Immature natural killer cell (primary cell): ENCODE measurements at places on chromosomes 1 and 21.
A peak's percentile ranks its signal among the peaks of the same experiment; 100 is the strongest.

DNA sequence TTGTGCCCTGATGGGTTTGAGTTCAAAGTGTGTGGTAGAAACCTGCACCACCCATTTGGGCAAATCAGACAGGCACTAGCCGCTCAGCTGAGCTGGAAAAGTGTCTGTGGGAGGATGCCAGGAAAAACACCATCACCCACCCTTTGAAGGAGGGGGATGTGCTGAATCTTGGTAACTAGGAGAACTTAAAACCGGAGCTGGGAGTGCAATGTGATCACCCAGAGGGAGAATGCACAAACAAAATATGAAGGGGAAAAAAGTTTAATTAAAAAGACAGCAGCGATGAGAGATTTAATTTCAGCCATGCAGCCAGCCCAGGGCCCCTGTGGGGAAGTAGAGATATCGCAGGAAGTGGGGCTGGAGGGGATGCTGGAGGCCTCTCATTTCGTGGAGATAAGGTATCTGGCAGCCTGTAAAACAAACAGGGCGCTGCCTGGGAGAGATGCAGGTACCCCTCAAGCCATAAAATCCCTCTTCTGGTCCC lies 86.8 kb upstream of the BCAR3 start:
- peaks cover 35% of the 10 kb centered on the region for H3K4me1 ChIP-seq
- H3K4me3 ChIP-seq, result no peak overlapping the region
- peak overlapping the region; percentile 29 for H3K27ac ChIP-seq
- no peaks in the 10 kb centered on the region for H3K27me3 ChIP-seq
- no peak for DNase-seq

DNA sequence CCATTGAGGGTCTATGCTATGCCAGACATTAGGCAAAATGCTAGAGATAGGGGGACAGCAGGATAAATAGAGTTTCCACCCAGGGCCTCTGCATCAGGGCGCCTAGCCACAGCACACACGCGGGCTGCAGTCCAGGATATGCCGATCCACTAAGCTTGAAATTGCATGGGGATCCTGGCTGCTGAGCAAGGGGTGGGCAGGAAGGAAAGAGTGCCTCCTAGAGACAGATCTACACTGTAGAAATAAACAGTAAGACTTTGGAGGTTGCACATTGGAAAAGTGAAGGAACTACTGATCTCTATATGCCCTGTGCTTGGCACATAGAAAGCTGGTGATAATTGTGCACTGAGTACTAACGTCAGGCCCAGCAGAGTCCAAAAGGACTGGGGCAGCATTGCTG lies 411.1 kb downstream of the PRDM2 start:
- H3K36me3 ChIP-seq, result no peaks in the 10 kb centered on the region
- H3K27ac ChIP-seq, result no peak overlapping the region
- no peak for DNase-seq

DNA sequence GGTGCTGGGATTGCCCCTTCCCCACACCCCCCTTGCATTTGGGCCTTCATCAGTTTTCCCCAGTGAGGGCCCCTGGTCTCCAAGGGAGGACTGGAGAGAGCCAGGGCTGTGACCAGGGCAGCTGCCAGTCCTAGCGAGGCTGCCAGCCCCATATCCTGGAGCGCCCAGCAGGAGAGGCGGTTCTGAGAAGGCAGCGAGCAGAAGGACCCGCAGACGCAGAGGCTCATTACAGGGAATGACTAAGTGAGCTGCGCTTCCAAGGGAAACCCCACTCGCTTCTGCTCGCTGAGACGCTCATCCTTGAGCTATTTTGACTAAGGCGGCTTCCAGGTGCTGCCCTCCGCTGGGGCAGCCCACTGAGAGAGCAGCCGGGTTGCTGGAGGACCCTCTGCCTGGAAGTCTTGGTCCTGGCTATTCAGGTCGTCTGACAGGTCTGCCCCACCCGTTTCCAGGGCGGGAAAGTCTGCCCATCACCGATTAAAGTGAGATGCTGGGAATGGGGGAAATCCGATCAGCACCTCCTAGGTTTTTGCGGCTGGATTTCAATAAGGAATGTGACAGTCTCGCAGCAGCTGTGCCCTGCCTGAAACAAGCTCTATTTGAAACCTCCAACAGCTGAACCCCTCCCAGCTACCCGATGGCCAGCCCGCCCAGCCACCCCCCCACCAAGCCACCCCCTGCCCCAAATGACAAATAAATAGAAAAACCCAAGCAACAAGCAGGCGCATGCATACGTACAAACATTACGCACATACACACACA lies 2.8 kb downstream of the KCNN3 start:
- peaks cover 12% of the 10 kb centered on the region for H3K27me3 ChIP-seq
- H3K36me3 ChIP-seq, result no peaks in the 10 kb centered on the region
- no peak overlapping the region for H3K4me3 ChIP-seq
- H3K27ac ChIP-seq, result no peak overlapping the region
- H3K4me1 ChIP-seq, result peaks cover 12% of the 10 kb centered on the region

GRCh38 chr1:7580923-7581753 lies 190.0 kb upstream of the VAMP3 start:
- no peak overlapping the region for H3K27ac ChIP-seq
- DNase-seq, result no peak
- H3K4me1 ChIP-seq, result no peaks in the 10 kb centered on the region

GRCh38 chr1:155061381-155062150 lies 2.0 kb upstream of the EFNA4 start:
- peak overlapping the region; percentile 6 for H3K27ac ChIP-seq
- peaks cover 33% of the 10 kb centered on the region for H3K4me1 ChIP-seq
- peaks cover 10% of the 10 kb centered on the region for H3K27me3 ChIP-seq
- peak; percentile 89 for DNase-seq

GRCh38 chr1:171654201-171654941 lies 1.9 kb upstream of the MYOC start:
- no peaks in the 10 kb centered on the region for H3K36me3 ChIP-seq
- peaks cover 10% of the 10 kb centered on the region for H3K27me3 ChIP-seq
- DNase-seq, result no peak
- H3K27ac ChIP-seq, result no peak overlapping the region
